Bone marrow (tissue), 2 donors: ENCODE measurements at places on chromosomes 2 and 18.

- no peak for DNase-seq
These were observed 19.1 kb downstream of the SEPTIN2 start for GRCh38 chr2:241334813-241335212.

GRCh38 chr2:62071126-62071598 is 124.8 kb upstream of the B3GNT2 start:
- no peak for DNase-seq

DNA sequence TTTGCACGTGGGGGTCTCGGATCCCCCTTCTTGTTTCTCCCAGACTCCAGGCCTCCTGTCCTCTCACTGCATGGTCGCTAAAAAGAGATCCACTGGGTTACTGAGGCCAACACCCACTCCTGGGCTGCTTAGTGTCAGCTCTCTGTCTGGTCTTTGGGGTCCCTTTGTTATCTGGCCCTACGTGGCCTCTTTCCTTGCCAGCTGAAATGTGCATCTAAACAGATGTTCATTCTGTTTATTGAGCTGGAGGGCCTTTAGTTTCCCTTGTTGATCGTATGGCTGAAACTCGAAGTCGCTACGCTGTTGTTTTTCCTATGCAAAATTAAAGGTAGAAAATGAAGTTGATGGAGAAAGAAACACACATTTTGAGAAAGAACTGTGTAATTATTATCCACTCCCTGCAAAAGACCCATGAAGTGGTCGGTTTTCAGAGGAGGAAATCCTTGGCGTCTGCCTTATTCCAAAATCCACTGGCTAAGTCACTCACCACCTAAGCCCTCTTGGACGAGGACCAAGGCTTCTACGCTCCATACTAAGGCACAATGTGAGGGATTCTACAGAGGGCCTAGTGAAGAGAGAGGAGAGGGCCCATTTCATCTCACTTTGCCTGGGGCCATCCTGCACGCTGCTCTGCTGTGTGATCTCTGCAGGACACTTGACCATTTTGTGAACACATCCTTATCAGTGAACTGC is 105.3 kb downstream of the GLI2 start:
- DNase-seq = no peak

DNA sequence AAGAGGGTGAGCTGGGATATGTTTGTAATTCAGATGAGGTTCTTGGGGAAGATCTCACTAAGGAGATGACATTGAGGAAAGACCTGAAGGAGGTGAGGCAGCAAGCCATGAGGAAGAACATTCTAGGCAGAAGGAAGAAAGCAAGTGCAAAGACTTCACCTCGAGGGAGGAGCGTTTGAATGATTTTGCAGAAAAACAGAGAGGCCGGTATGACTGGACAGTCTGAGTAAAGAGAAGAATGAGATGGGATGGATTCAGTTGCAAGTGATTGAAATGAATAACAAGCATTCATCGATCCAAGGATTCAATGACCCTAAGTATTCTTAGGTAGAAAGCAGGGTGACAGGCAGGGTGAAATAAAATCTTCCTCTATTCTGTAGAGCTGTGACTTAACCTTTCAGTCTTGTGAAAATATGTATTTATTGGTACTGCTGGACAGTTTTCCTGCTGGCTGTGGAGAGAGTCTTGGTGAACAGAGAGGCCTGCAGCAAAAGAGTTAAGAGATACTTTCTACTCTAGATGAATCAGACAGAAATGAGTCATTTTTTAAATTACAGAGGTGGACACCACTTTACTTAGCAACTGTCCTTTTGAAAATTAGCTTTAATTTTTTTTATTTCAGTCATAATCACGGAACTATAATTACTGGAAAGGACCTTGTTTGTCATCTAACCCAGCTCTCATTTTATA is 278.4 kb downstream of the LRRTM1 start:
- DNase-seq = no peak

GRCh38 chr2:85758361-85759256 is 4.8 kb downstream of the ATOH8 start:
- DNase-seq = no peak
